Activated CD8-positive, alpha-beta memory T cell treated with anti-CD3 and anti-CD28 coated beads for 24 hours (primary cell): ENCODE measurements at places on chromosomes 11 and 22.

- DNase-seq, result no peak
Observed at GRCh38 chr11:21475276-21475675, 717.6 kb upstream of the ANO5 start.

- DNase-seq, result no peak
Observed at GRCh38 chr11:61689164-61689496, 8.9 kb downstream of the DAGLA start.

- no peak for DNase-seq
Observed at GRCh38 chr11:95562196-95562921, 227.2 kb downstream of the FAM76B start.

- DNase-seq, result no peak
Observed at GRCh38 chr11:105189581-105189980, 50.0 kb upstream of the CARD18 start.

DNA sequence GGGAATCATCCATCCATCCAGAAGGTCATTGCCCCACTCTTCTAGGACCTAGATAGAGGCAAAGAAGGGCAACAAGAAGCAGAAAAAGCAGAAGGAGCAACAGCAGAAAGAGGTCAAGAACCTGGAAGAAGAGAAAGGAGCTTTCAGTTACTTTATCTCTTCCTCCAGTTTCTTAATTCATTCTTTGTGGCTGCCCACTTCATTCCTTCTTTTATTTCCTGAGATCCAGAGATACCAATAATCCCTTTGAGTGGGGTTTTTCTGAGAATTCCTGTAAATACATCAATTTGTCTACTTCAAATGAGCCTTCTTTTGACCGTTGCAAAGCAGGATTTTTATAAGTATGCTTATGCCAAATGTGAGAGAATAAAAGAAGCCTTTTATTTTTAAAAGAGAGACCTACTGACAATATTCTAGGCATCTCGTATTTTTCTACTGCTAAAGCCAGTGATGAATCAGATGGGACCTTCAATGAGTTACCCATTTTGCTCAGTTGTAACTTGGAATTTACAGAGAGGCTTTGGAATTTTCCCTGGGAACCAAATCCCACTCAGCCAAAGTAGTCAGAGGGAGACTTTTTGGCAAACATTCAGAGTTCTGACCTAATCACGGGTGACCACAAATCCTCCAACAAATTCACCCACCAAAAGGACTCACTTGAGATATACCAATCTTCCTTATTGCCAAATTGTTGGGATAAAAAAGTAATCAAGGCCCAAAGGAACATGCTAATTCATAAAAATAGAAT, 54.9 kb downstream of the ZC3H12C start:
- DNase-seq, result no peak

DNA sequence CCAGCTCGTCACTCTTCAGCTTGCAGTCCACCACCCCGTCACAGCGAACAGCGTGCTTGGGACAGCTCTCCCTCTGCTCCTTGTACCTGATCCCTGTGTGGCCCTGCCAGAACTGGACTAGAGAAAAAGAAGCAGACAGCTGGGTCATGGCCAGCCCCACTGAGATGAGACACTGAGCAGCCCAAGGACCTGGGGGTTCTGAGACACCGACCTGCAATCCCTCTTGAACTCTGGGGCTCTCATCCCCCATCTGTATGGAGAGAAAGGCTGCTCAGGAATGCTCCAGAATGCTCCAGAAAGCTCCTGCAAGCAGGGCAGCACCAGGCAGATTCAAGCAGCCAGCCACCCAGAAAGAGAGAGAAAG, 14.8 kb downstream of the TMPRSS13 start:
- DNase-seq, result peak; percentile 49
